CD14-positive monocyte (primary cell): ENCODE measurements at places on chromosomes 16 and 17. TPM values are rescaled to one million over a fixed set of nuclear protein-coding genes. Genes with fewer than 3 reads are reported as not detected.

GRCh38 chr16:68365167-68365817, 54.5 kb downstream of the PRMT7 start:
- H3K36me3 ChIP-seq = no peaks in the 10 kb centered on the region
- peak; percentile 36 for DNase-seq
- H3K4me1 ChIP-seq = peaks cover 34% of the 10 kb centered on the region
- no peak overlapping the region for H3K4me3 ChIP-seq
- H3K27ac ChIP-seq = no peak overlapping the region

Gene CCDC144A
- polyA plus RNA-seq = 0.05 TPM

- H3K36me3 ChIP-seq = no peaks in the 10 kb centered on the region
- H3K27me3 ChIP-seq = peaks cover 2% of the 10 kb centered on the region
- no peak for DNase-seq
- H3K27ac ChIP-seq = no peak overlapping the region
- no peaks in the 10 kb centered on the region for H3K4me1 ChIP-seq
These were observed 3.9 kb downstream of the CTRB2 start for GRCh38 chr16:75203096-75203495.

Gene LLGL2
- 5.5 and 7.6 TPM in 2 replicates for polyA plus RNA-seq

DNA sequence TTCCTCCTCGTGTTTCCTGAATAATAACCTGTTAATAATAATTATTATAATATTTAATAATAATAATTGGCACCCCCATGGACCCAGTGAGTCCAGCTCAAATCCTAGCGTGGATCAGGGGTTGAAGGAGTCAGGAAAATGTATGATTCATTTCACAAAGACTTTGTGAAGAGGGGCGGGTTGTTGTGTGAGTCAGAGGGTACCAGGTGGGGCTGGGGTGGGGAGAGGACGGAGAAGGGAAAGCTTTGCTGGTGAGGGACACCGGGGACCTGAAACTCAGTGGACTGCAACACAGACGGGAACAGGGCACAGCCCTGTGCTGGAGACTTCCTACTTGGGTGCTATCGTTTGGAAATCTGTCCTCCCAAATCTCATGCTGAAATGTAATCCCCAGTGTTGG, 3.1 kb upstream of the ADORA2B start:
- H3K27ac ChIP-seq = peak overlapping the region; percentile 61
- no peak for DNase-seq
- H3K4me3 ChIP-seq = no peak overlapping the region
- peaks cover 51% of the 10 kb centered on the region for H3K4me1 ChIP-seq
- H3K27me3 ChIP-seq = no peaks in the 10 kb centered on the region

DNA sequence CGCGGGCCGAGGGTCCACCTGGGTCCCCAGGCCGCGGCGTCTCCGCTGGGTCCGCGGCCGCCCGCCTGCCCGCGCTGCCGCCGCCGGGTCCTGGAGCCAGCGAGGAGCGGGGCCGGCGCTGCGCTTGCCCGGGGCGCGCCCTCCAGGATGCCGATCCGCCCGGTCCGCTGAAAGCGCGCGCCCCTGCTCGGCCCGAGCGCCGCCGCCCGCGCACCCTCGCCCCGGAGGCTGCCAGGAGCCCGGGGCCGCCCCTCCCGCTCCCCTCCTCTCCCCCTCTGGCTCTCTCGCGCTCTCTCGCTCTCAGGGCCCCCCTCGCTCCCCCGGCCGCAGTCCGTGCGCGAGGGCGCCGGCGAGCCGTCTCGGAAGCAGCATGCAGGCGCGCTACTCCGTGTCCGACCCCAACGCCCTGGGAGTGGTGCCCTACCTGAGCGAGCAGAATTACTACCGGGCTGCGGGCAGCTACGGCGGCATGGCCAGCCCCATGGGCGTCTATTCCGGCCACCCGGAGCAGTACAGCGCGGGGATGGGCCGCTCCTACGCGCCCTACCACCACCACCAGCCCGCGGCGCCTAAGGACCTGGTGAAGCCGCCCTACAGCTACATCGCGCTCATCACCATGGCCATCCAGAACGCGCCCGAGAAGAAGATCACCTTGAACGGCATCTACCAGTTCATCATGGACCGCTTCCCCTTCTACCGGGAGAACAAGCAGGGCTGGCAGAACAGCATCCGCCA, 504 bp downstream of the FOXC2 start:
- H3K27me3 ChIP-seq = peaks cover 44% of the 10 kb centered on the region
- H3K36me3 ChIP-seq = no peaks in the 10 kb centered on the region
- H3K27ac ChIP-seq = no peak overlapping the region
- H3K4me1 ChIP-seq = peaks cover 9% of the 10 kb centered on the region

DNA sequence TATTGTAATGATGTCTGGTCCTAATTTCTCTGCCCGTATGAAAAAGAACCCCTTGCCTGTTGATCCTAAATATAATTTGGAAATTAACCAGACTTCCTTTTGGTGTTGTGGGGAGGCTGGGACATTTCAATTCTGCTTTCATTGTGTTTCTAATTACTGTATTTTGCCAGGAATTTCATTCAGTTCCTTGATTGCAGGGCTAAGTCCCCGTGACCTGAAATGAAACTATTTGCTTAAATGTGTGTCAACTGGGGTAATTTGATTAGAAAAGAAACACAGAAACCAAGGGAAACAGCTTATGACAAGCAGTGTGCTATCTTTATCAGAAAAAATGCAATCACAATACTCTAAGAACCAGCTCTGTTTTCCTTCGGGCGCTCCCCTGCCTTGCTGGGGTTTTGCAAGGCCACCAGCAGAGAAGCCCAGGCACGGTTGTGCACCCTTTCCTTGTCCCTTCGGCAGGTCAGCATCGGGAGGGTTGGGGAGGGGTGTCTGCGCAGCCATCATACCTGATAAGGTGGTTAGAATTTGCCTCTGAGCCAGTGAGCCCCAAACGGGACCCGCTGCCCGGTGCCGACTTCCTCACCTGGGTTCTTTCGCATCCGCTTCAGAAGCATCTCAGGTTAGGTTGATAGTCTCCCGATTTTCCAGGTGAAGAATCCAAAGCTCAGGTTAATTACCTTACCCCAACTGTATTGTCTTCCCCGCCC, 19.4 kb downstream of the KLHL36 start:
- peaks cover 60% of the 10 kb centered on the region for H3K36me3 ChIP-seq
- no peaks in the 10 kb centered on the region for H3K27me3 ChIP-seq
- H3K4me3 ChIP-seq = no peak overlapping the region
- H3K4me1 ChIP-seq = no peaks in the 10 kb centered on the region
- no peak for DNase-seq
- H3K27ac ChIP-seq = no peak overlapping the region

- H3K27me3 ChIP-seq = peaks cover 41% of the 10 kb centered on the region
- peaks cover 33% of the 10 kb centered on the region for H3K4me1 ChIP-seq
- no peaks in the 10 kb centered on the region for H3K36me3 ChIP-seq
- H3K27ac ChIP-seq = no peak overlapping the region
- DNase-seq = peak; percentile 68
These were observed 3.1 kb downstream of the PPP1R1B start for GRCh38 chr17:39629898-39630297.

DNA sequence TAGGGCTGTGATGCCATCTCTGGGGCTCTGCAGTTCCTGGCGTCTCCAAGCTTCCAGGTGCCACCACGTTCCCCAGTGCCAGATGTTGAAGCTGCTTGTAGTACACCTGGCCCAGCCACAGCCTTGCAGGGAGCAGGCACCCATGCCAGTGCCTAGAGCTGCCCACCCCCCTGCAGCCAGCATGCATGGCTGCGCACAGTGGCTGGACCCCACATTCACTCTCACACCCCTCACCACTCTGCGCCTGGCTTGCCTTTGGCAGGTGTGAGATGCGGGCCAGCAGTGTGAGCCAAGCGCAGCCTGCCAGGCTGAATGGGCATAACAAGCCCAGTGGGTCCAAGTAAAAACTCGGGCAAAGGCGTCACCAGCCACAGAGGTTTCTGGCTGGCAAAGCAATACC, 75.4 kb upstream of the CHMP6 start:
- no peaks in the 10 kb centered on the region for H3K4me1 ChIP-seq
- no peak overlapping the region for H3K27ac ChIP-seq
- no peak overlapping the region for H3K4me3 ChIP-seq
- no peak for DNase-seq

DNA sequence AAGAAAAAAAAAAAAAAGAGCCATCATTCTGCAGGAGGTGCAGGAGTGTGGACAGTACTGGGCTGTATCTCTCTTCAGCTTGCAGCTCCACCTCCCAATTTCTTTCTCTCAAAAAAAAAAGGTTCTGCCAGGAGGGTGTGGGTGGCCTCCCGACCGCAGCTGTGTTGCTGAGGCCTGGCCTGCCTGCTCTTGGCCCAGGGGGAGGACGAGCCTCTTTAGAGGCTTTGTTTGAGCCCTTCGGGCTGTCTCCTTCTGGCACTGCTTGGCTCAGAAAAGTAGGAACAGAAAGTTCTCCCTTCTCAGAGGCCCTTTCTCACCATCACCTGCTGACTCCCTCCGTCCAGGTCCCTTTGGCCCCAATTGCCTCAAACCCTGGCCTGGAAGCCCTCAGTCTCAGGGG, 22.2 kb upstream of the C17orf107 start:
- no peak for DNase-seq
- H3K27me3 ChIP-seq = no peaks in the 10 kb centered on the region
- H3K4me3 ChIP-seq = no peak overlapping the region
- no peak overlapping the region for H3K27ac ChIP-seq
